ENCODE measurements at places on chromosomes 2 and 18.

DNA sequence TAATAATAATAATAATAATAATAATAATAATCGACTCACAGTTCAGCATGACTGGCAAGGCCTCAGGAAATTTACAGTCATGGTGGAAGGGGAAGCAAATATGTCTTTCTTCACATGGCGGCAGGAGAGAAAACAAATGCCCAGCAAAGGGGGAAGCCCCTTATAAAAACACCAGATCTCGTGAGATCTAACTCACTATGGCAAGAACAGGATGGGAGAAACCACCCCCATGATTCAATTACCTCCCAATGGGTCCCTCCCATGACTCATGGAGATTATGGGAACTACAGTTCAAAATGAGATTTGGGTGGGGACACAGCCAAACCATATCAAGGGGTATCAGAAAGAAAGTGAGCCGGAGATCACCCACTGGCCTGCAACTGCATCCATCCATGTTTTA, 40.5 kb upstream of the PAPOLG start:
- no peak for DNase-seq

DNA sequence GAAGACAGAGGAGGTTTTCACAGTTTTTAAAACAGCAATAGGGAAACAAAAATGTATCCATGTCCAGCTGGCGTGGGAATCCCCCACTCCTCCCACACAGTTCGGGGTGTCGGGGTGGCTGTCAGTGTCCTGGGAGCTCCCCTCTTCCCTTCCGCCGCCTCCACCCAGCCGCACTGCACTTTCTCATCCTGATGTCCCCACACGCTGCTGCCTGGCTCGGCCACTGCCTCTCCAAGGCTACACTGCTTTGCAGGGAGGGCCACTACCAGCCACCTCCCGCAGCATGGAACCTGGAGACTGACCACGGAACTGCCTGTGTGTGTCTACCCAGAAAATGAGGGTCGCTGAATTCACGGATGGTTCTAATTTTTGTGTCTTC, 138.7 kb upstream of the CTDP1 start:
- DNase-seq = no peak

GRCh38 chr18:67672155-67672554, 155.6 kb upstream of the DSEL start:
- DNase-seq = no peak

DNA sequence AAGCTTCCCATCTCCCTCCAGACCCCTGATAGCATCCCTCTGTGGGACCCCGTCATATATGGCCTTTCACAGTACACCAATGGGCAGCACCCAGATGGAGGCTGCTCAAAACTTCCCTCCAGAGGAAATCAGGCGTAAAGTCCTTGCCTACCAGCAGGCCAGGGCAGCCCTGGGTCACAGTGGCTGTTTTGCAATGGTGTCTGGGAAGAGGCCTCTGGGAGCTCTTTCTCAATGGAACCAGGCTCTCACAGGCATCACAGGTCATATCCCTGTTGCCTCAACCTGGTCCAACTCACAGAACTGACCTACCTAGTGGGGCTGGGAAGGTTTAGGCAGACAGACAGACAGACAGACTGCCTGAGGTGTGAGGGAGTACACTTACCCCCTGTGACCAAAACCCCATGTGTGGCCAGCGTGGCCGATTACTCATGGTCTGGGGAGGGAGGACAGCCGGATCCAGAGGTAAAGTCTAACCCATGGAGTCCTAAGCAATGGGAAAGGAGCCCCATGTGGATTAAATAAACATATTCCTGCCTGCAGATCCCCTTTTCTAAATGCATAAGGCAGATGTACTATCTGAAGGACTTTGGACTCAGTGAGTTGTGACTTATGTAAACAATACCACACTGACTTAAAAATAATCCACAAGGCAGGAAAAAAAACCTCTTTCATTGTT, 58.2 kb downstream of the BCL2L11 start:
- no peak for DNase-seq

DNA sequence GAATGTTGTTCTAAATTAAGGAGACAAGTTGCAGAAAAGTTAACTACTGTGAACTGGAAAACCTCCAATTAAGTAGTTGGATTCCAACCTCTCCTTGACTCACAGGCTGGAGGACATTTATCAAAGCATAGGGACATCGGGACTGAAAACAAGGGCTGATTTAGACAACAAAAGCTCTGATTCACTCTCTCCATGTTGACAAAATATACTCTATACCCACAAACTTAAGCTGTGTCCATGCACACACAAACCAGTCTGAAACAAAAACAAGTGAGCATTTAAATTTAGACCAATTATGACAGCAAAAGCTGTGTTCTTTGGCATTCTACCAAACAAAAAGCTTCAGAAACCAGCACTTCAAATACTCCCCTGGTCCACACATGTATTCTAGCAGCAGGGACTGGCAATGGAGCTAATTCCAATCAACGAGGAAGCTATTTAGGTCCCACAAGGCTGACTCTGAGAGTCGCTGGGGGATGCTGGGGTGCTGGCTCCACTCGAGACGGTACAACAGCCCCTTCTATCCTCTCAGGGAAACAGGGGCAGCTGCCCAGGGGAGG, 71.4 kb downstream of the NXPH2 start:
- DNase-seq = peak; percentile 37

GRCh38 chr2:120406566-120406965, 60.6 kb downstream of the INHBB start:
- DNase-seq = no peak

- DNase-seq = no peak
Observed at GRCh38 chr2:28764909-28765711, 13.5 kb downstream of the PPP1CB start.

GRCh38 chr2:150030436-150031190, 443.0 kb upstream of the MMADHC start:
- no peak for DNase-seq
